ENCODE measurements at places on chromosomes 16 and 17.

DNA sequence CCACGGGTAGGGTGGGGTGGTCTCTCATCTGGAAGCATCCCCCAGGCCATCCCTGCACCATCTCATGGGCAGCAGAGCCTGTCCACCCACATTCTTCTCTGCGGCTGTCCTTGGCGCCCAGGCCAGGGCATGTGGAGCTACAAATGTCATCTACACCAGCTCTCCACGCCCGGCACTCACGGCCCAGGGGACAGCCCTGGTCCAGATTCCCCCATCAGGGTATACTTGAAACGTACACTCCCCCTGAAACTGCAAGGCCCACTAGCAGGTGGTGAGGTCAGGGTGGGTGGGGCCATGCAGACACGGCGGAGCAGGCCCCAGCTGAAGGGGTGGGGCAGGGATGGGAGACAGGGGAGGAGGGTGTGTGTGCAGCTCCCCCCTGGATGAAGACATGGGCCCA is 3.2 kb upstream of the SOX8 start:
- no peak for DNase-seq

GRCh38 chr17:55783684-55784245 is 32.9 kb downstream of the PCTP start:
- no peak for DNase-seq

- DNase-seq, result no peak
Observed at GRCh38 chr16:66878067-66878466, 2.2 kb upstream of the PDP2 start.

- DNase-seq, result no peak
Observed at GRCh38 chr16:59697761-59698160, 963.6 kb upstream of the GOT2 start.

DNA sequence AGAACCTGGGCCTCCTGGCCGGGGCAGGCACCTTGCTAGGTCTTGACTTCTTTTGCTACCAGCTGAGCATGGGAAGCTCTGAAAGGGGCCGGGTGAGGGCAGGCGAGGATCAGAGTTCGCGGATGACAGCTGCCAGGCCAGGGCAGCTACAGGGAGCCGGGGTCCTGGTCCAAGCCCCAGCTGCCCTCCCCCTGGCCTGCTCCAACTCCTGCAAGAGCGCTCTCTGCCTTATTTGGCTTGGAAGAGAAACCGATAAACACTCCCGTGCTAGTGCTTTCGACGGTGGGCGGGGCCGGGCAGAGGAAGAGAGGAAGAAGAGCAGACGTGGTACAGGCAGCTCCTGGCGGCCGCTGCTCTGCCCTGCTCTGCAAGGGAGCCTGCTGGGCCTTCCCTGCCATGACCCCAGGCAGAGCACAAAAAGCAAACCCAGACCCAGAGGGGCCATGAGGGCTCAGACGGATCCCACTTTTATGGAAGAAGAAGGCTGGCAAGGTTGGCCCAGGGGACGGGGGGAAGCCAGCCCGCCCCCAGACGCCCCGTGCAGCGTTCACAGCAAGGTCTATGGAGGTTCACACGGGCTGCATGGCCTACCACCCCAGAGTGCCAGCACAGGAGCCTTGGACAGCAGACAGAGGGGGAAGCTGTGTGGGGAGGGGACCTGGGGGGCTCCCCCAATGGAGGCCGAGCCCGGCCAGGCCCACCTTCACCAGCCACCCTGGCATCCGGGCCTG is 25.6 kb downstream of the PIEZO1 start:
- no peak for DNase-seq

- no peak for DNase-seq
Observed at GRCh38 chr16:49617710-49618330, 238.1 kb downstream of the ZNF423 start.

DNA sequence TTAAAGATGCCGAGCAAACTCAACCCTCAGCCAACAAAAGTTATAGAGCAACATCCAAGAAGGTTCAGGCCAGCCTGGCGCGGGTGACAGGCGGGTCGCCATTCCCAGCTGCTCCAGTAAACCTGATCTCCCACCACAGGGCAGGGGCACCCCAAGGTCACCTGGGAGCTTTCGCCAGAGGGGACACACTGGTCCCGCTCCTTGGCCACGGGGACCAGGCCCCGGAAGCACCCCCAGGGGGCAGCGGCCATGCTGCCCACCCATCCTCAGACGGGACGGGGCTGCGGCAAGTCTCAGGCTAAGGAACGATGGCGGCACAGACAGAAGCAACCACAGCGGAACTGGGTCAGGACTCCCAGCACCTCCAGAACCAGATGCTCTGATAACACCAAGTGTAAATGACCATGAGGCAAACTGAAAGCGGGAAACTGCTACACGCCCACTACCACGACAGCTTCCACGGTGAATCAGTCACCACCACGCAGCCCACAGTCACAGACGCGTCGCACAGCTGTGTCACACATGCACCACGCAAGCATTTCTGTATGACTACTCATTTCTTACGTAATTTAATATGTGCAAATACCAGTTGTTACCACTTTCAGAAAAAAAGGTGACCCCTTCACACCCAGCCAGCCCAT is 14.1 kb upstream of the CCDC154 start:
- DNase-seq, result no peak

DNA sequence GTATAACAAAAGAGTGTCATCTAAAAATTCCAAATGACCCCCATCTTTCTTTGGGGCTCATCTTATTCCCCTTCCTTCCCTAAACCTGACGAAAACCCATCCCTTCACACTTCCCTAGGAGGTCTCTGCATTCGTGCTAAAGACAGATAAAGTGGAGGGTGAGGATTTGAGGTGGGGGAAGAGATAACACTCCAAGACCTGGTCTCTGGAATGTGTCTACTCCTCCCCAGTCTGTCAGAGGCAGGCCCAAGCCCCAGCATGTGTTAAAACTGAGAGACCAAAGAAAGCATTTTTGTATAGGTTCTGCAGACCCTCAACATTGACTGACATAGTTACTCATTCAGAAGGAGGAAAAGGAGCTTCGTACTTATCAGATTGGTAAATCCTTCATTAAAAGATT is 11.0 kb upstream of the LHX1 start:
- no peak for DNase-seq

DNA sequence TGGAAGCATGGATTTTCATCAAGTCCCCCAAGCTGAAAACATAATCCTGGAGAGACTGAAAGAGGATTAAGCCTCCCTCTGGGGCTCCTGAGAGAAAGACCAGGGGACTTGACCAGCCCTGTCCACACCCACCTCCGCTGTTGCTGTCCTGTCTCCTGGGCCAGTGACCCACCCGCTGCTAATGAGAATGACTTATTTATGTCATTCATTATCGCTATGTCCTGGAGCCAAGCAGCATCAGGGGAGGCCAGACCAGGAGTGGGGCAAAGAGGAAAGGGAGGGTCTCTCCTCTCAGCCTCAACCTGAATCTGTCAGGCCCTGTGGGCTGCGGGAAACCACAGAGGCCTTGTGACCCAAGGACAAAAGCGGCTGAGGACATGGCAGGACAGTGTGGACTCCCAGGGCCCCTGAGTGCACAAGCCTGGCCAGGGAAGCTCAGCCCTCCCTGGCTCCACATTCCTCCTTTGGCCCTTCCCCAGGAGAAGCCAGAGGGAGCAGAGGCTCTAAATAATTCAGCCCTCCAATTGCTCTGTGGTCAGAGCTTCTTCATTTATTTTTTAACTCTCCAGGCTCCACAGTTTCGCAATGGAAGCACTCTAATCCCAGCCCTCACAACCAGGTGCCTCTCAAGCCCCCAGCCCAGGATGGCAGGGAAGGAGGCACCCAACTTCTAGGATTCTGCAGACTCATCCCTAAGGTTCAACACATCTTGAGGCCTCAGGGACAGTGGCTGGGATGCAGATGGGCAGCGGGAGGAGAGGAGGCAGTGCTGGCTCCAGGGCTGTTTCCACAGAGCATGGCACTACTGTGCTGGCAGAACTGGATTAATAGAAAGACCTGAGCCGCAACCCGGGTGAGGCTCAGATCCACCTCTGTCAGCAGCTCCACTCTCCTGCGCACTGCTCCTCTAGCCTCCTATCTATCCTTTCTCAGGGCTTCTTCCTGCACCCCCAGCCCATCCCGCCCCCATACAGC is 19.1 kb downstream of the CUEDC1 start:
- no peak for DNase-seq

DNA sequence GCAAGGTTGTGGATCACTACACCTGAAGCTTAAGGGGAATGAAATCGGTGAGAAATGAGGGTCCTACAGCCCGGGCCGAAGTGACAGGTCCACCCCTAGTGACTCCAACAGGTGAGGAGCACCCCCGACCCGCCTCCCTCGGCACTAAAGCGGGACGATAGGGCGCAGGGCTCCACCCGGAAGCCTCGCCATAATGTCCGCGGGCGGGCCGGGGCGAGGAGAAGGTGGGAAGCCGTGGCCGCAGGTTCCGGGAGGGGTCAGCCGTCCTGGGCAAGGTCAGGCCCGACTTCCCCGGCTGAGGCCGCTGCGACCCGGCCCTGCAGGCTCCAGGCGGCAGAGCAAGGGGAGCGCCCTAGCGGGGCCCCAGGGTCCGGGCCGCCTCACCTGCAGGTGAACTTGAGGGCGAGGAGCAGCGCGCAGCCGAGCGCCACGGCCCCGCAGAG is 543 bp downstream of the TXNDC11 start:
- DNase-seq, result peak; percentile 51

DNA sequence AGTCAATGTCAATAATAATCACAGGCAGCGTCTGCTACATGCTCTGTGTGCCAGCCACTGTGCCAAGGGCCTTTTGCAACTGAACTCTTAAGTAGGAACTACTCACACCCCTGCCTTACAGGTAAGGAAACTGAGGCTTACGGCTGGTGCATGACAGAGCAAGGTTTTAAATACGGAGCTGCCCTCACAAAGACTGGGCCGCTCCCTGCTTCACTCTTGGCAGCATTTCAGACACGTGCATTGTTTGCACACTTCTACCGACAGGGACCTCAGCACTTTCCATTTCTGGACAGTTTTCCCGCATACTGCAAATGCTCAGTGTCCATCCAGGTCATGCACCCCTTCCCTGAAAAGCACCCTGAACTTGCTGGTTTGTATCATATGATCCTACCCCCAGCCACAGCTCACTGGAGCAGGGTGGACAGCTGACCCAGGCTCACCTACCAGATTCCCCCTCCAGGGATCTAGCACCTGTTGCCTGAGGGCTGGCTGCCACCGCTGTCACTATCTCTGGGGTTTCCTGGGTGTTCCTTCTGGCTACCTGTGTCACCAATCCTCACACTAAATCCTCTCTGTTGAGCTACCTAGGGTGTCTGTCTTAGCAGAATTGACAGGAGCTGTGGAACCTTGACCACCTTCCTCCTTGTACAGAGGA is 142.9 kb downstream of the C16orf78 start:
- DNase-seq, result no peak

DNA sequence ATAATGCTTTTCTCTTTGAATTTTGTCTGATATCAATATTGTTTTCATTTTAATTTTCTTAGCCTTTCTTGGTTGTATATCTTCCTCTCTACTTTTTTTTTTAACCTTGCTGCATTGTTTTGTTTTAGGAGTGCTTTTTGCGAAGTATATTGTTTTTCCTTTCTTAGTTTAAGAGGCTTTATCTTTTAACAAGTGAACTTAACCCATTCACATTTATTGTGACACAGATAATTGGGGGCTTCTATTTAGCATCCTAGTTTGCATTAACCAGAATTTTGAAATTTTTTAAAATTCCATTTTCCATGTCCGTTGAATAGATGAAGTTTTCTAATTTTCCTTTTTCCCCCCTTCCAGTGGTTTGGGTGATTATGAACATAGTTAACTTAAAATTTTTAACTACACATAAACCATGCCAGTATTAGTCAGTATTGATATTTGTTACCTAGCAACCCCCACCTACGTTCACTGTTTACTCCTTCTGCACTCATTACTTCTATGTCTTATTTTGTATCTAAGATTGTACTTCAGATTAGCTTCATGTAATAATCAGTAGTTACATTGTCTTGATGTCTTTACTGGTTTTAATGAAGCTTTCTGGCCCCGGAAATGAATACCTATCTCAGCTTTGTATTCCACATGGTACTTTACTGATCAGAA is 44.4 kb downstream of the TNRC6A start:
- DNase-seq, result no peak

DNA sequence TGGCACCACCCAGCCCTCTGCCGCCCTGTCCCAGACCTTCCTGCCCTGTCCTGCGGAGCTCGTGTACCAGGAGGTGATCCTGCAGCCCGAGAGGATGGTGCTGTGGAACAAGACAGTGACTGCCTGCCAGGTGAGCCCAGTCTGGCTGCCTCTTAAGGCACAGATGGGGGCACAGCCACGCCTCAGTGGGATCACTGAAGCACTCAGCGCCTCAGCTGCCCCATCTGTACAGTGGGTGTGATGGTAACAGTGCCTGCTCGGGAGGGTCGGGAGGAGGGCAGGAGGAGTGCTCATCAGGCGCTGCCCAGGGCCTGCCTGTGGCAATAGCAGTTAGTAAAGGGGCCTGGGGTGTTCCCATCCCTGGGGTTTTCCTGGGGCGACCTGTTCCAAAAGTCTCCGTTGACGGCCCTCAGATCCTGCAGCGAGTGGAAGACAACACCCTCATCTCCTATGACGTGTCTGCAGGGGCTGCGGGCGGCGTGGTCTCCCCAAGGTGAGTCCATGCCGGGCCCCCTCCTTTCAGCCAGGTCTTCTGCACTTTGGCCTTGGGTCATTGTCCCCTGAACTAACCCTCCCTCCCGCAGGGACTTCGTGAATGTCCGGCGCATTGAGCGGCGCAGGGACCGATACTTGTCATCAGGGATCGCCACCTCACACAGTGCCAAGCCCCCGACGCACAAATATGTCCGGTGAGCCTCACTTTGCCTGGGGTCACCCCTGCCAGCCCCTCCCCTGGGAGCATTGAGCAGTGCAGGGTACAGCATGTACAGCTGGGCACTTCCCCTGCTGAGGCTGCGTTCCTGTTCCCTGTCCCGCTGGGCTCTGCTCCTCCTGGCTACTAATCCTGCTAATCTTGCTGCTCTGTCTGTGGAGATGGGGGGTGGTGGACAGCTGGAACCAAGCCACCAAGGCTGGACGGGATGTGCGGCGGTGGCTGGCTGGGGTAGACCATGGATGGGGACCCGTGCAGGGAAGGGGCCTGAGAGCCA is 4.5 kb upstream of the TCAP start:
- DNase-seq, result no peak

DNA sequence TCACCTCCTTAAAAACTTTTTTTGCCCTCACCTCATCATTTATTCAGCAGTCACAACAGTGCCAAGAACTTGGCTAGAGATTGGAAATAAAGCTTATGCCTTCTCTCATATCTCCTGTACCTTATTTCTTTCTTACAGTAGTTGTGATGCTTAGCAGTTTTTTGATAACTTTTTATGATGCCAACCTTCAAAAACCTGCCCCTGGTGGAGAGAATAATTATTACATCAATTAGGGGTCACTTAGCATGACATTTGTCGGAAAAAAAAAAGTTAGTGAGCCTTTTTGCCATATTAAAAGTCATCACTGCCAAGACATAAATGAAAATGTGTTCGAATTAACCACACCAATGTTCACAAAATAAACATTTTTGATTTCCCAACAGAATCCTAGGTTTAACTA is 296.6 kb downstream of the WWOX start:
- DNase-seq, result no peak

GRCh38 chr17:57405491-57406072 is 149.3 kb downstream of the MSI2 start:
- DNase-seq, result no peak

GRCh38 chr16:74051-74746 is 1.8 kb upstream of the RHBDF1 start:
- no peak for DNase-seq

GRCh38 chr17:83099086-83099555 is 19.7 kb downstream of the METRNL start:
- no peak for DNase-seq

- DNase-seq, result no peak
Observed at GRCh38 chr17:3622977-3623594, 13.0 kb downstream of the SHPK start.
